CD4-positive, CD25-positive, alpha-beta regulatory T cell (primary cell): ENCODE measurements at places on chromosomes 7 and 10. TPM values are rescaled to one million over a fixed set of nuclear protein-coding genes. Genes with fewer than 3 reads are reported as not detected.

The KLHDC10 gene
- 16.8 TPM for total RNA-seq

DNA sequence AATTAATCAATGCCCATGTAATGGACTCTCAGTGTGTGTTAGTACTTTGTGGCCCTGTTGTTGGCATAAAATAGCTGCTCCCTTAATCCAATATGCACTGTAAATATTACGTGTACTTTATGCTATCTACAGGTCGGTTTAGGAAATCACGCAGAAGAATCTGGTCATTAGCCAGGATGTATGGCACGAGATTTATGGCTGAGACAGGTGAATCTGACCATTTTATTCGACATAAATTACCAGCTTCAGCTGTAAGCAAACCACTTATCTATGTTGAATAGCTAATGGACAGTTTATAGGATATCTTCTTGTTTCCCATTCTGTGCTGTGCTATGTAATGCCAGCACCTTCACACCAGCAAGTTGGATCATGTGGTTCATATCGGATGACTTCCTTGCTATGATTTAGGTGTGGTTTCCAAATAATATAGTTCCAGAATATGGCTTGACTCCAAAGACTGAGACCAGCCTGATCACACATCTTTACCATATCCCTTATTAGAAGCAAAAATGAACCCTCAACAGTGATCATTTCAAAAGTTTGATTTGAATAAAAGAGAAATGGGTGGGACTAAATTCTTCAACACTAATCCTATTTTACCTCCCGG lies 301.4 kb downstream of the AHR start:
- H3K4me3 ChIP-seq: no peak overlapping the region
- no peak for DNase-seq
- no peak overlapping the region for H3K27ac ChIP-seq
- H3K36me3 ChIP-seq: no peaks in the 10 kb centered on the region

The NKX6-2 gene
- not detected for total RNA-seq

DNA sequence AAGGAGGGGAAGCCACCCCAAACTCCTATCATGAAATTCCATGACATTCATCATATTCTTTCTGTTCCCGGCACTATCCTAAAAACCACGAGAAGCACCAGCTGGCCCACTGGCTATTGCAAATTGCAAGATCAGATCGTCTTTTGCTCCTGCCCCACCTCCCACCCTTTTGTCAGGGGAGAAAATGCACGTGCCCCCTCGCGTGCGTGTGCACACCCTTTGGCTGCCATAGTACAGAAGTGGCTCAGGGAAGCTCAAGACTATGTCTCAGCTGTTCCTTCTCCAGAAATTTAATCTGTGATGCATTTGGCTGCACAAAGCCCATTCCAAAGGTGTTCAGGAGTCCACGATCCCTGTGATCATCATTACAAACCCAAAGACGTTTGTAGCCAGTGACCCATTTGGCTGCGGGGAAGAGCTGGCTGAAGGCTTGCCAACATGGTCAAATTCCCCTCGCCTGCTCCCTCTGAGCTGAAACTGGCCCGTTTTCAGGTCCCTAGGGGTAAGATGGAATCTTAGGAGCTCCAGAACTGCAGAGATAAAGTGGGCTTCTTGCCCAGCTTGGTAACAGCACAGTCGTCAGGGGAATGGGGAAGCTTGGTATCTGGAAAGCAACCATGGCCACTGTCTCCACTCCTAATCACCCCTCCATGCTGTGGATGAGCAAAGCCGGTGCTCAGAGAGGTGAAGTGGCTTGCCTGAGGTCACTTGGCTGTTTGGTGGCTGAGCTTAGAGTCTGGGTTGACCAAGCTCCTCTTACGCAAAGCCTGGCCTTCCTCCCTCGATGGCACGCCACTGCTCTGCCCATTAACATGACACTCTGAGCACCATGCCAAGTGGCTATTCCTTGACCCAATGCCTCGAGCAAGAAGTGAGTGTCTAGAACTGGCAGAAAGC lies 155.4 kb downstream of the NEURL1 start:
- H3K4me3 ChIP-seq: no peak overlapping the region
- H3K36me3 ChIP-seq: peaks cover 2% of the 10 kb centered on the region
- DNase-seq: no peak
- no peaks in the 10 kb centered on the region for H3K27me3 ChIP-seq
- no peaks in the 10 kb centered on the region for H3K4me1 ChIP-seq
